ENCODE measurements at places on chromosomes 5 and 9.

DNA sequence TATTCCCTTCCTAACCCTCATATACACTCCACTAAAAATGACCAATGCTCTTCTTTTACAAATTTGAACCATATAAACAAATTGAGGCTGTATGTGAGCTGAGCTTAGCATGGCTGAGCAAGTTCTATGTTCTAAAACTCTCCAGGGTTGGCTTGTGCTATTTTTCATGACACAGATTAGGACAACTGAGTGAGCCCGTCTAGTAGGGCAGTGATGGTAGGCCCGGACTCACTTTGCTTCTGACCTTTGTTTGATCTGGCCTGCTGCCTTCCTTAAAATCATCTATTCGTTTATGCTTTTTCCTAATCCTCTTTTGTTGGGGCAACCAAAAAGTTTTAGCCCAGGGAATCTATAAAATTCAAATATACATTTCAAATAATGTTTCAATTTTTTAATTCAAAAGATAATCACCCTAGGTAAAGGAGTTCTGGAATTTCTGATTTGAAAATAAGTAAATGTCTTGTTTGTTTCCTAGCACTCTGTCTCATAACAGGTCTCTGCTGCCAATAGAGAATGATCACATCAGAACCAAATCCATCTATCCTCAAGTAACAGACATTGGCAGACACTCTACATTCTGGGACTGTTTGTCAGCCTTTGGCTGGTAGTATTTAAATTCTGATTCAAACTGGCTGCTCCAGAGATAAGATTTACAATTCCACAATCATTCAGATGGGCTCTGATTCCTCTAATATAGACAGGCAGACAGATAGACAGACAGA lies 217.0 kb upstream of the TARS1 start:
- no peak for DNase-seq

GRCh38 chr9:78928625-78929405 lies 631.9 kb downstream of the PSAT1 start:
- DNase-seq = no peak

DNA sequence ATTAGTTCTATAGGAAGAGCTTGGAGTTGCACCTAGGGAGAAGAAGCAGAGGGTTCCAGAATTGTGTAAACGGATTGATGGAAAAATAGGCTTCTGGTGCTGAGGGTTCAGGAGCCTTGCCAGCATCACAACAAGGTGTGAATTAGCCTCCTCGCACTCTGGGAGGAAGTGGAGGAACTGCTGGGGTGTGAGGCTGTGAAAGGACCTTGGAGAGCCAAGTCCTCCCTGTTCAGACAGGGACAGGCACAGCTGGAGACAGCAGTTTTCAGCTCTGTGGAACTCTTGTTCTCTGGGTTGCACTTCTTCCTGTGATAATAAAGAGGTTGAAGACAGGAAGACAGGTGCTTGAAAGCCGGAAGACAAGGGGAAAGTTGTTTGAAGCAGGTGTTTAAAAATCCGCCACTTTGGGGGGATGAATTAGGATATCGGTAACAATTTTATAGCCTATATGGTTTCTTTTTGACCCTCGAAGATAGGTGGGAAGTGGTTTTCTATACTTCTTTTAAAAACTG lies 22.6 kb downstream of the DAPK1 start:
- DNase-seq = no peak

- DNase-seq = no peak
Observed at GRCh38 chr5:93890657-93891056, 149.3 kb upstream of the POU5F2 start.

- DNase-seq = no peak
Observed at GRCh38 chr5:1323803-1324173, 21.1 kb downstream of the CLPTM1L start.

DNA sequence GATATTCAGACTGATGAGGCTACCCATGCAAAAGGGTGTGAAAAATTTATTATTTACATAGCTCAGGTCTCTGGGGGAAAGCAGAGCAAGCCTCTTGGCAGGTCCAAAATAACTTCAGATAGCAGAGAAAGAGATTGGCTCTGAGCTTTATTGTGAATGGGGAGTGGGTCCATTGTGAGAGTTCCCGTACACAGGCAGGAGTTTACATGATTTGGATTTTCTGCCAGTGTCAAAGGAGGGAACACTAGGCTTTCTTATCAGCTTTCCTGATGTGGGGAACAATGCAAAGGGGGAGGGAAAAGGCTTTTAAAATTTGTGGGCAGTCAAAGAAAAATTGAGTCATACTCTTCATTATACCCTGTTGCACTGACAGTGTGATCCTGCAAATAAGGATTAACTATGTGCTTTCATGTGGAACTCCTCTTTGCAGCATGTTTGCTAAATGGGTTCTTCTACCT lies 615.0 kb upstream of the RIOK2 start:
- DNase-seq = no peak

DNA sequence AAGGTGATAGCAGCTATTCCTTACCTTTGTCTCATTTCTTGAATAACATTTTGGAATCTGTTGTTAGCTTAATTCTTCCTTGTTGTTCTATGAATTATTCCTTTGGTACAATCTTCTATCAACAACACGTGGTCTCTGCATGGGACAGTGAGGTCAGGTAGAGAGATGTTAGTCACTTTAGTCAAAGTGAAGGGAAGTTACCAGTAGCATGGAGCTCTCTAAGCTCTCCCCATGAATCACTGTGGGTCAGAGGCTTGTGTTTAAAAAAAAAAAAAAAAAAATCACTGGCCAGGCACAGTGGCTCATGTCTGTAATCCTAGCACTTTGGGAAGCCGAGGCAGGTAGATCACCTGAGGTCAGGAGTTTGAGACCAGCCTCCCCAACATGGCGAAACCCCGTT lies 116.0 kb downstream of the GOLPH3 start:
- DNase-seq = no peak

DNA sequence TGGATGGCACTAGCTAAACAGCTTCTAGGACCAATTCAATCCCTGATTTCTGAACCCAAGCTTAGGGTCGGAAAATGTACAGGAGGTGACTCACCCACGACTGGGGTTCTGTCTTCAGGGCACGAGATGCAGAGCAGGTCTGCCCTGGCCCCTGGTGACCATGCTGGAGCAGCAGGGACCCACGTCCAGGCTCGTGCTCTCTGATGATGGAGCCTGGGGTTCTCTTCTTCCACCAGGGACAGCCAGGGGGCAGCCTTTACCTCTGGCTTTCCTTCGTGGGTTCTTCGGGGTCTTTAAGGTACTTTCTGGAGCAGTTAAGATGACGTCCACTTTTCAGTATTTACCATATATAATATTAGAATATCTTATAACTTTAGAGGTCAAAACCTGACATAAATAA lies 2.1 kb downstream of the CFAP77 start:
- no peak for DNase-seq

GRCh38 chr9:79003514-79003913 lies 568.3 kb upstream of the TLE4 start:
- DNase-seq = no peak

- DNase-seq = no peak
Observed at GRCh38 chr9:86230858-86231257, 28.6 kb downstream of the C9orf153 start.

DNA sequence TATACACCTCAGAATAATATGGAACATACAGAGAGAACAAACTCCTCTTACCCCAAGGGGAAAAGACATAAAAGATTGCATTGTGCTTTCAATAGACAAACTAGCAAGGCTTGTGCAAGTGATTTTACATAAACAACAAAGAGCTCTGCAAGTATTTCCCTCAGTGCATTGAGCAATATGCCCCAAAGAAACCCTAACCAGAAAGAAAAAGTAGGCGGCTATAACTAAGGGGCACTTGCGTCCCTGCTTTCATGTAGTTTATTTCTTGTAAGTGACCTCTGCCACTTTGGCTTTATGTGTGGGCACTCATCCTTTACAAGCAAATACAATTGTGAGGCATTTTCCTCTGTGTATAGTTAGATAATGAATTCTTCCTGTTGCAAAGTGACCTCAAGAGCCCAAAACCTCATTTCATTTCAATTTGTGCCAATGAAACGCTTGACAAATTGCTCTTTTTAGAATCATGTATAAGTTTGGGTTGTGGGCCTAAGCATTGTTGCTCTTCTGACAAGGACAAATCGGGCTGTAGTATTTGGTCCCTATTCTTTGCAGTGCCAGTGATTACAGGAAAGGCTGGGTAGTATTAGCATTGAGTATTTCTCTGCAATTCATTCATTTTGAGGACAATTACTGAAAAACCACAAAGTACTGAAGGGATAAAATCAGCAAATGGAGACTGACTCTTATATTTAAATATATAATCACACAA lies 282.2 kb downstream of the DTWD2 start:
- DNase-seq = no peak

- no peak for DNase-seq
Observed at GRCh38 chr5:132814503-132815294, 1.6 kb downstream of the SOWAHA start.

DNA sequence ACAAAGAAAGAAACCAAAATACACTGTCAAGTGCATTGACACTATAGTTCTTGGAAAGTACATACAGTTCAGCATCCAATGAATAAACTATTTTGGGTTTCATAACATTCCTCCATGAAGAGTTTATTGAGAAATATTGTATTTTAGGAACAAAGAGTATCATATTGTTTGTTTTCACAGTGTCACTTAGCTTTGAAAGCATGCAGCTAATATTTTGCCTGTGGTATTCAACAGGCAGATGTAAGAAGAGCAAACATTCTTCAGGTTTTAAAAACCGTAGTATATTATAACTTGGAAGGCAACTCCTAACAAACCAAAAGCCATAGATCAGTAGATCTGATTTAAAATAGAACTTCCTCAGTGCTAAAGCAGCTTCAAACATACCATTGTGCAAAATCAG lies 4.5 kb downstream of the PRELID2 start:
- DNase-seq = no peak

DNA sequence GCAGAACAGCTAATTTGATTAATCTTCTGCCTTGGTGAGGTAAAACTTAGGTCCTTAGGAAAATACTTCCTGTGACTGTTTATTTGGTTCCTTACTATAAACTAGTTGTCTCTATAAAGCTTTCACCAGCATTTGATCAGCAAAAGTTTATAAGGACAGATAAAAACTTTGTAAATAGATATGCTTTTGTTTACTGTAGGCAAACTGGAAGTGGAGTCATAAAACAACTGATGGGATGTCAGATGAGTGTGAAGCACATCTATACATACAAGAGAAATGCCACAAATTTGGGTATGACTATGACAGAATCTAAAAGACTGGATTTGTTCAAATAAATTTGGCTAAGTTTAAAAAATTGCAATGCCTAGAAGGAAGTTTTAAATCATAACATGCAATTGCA lies 5.5 kb downstream of the PTGER4 start:
- DNase-seq = no peak

DNA sequence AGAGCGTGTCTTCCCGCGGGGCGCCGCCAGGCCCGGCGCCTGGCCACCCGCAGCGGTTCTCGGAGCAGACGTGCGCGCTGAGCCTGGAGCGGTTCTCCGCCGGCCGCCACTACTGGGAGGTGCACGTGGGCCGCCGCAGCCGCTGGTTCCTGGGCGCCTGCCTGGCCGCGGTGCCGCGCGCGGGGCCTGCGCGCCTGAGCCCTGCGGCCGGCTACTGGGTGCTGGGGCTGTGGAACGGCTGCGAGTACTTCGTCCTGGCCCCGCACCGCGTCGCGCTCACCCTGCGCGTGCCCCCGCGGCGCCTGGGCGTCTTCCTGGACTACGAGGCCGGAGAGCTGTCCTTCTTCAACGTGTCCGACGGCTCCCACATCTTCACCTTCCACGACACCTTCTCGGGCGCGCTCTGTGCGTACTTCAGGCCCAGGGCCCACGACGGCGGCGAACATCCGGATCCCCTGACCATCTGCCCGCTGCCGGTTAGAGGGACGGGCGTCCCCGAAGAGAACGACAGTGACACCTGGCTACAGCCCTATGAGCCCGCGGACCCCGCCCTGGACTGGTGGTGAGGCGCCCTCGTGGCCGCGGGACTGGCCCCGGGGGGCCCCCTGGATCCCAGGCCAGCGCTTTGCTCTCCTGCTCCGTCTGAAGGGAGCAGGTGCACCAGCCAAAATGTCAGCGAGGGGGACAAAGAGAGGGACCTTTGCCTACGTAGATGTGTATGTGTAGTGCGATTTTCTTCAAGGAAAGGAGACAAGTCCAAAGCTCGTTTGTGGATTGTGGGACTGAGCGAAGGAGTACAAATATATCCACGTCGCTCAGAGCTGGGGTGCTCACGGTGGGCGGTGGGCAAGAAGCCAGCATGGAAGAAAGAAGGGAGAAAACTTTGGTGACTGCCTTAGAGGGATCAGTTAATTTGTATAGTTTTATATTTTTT lies 19.5 kb downstream of the BTNL9 start:
- DNase-seq = no peak

DNA sequence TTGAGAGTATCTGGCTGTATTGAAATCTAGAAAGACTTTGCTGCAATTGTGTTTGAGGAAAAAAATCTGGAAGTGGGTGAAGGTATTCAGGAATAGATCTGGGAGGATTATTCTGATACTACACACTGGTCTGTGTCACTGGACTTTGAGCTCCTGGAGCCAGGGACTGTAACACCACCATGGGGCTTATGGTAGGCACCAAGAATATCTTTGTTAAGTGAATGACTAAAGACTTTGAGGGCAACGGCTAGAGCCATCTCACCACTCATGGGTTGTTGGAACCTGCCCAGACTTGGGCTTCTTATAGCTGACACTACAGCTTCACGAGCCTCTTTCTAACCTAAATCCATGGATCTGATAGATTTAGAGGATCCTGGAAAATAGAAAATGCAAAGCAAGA lies 10.2 kb downstream of the NFX1 start:
- no peak for DNase-seq

- no peak for DNase-seq
Observed at GRCh38 chr9:116002181-116002580, 151.4 kb upstream of the PAPPA start.

GRCh38 chr9:85392260-85392659 lies 349.5 kb downstream of the AGTPBP1 start:
- DNase-seq = no peak

GRCh38 chr5:65262649-65263059 lies 219.1 kb downstream of the ADAMTS6 start:
- no peak for DNase-seq

DNA sequence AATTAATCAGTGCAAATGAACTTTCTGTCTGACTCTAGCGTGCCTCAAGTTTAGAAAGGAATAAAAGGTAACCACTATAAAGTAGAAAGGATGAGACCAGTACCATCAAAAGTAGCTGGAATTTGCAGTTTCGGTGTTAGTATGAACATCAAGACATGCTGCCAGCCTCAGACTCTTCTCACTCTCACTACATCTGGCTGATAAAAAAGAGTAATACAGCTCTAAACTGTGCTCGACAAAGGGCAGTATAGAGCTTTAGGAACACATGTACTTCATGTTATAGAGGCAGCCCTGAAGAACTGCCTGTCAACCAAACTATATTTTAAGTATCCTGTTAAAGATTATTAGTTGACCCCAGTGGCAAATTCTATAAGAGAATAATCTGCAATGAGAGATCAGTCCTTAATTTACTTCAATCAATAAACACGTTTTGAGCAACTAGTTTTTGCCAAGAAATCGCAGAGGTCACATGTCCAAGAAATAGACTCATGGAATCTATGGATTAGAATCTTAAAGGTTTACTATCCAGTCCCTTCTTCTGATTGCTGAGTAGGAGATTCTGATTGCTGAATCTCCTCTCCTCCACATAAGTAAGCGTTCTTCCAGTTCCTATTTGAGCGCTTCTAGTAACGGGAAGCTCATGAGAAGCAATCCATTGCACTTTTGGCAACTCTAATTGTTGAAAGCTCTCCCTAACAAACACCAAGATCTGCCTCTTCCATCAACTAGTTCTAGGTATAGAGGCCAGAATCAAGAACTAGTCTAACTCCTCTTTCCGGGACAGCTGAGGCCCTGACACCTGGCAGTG lies 941 bp downstream of the XPA start:
- DNase-seq = no peak
